ENCODE measurements at places on chromosomes 2 and 18.

DNA sequence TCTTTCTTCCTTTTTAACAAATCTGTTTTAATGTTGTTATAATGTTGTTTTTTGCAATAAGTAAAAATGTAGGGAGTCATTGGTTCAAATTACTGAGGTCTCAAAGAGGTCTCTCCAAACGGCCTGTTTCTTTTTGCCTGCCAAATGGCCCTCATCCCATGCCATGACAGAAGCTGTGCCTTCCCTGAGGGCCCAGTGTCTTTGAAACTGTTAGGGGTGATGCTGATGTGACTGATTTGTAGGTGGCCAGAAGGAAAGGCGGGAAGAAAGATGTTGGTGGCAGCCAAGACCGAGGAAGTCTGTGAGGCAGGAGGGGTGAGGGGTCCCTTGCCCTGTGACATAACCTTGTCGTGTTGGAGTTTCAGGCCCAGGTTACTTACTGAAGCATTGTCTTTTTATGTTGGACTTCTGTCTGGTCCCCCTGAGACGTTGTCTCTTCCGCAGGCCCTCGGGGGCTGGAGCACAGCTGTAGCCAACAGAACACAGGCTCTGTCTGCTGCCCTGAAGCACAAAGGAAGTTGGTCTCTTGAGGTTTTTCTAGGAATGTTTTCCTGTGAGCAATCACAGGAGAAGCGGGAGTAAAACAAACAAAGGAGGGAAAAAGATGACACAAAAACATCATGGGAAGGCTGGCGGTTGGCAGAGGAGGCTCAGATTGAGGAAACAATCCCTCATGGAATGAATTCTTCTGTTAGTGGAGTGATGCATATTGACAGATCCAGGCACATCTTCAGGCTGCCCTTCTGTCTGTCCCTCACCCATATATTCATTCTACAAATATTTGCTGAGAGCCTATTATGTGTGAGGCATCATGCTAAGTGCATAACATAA is 4.9 kb upstream of the ST3GAL5 start:
- DNase-seq = no peak

DNA sequence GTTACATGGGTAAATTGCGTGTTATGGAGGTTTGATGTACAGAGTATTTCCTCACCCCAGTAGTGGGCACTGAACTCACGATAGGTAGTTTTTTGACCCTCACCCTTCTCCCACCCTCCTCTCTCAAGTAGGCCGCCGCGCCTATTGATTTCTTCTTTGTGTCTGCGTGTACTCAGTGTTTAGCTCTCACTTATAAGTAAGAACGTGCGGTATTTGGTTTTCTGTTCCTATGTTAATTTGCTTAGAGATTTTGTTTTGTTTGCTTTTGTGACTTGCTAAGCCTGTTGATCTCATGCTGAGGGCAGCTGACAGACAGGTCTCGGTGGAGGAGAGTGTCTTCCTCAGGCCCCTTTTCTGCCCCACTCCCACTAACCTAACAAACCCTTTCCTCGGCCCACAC is 36.2 kb downstream of the ACOXL start:
- DNase-seq = no peak

DNA sequence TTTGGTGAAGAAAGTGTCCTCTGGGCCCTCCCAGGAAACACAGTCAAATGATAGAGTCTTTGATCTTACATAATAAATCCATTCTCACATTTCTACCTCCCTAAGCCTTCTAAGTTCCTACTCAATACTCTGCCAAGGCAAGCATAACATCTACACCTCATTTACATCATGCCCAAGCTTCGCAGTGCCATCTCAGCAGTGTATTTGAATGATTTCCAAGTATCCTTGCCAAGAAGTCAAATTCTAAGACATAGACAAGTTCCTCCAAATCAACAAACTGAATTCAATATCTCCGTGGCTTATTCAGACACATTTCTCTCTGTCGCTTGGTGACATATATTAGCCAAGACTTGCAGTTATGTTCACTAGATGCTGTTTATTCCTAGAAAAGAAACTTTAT is 8.1 kb upstream of the MLPH start:
- no peak for DNase-seq

DNA sequence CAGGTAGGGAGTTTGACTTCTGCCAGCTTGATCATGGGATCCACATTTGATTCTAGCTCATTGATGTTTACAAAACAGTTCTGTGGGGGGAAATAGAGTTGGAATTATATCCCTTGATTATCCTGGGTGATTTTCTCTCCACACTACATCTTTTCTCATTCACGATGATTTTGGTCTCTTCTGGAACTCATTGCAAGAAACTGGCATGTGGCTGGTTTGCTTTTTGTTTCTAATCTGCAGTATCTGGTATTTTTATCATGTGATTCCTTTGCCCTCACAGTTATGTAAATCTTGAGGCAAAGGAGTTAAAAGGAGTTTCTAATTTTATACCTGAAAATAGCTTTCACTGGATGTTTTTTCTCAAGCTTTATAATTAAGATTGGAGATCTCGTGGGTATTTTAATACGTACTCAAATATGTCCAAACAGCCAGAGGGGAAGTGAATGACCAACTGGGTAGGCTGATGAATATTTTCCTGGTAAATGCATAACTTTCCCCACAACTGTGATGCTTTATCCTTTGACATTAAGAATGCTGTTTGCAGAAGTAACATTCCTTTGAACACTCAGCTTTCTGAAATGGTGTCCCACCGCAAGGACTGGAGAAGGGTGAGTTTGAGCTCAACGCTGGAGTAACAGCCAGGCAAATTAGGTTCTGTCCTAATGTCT is 502.9 kb upstream of the ZEB2 start:
- no peak for DNase-seq

DNA sequence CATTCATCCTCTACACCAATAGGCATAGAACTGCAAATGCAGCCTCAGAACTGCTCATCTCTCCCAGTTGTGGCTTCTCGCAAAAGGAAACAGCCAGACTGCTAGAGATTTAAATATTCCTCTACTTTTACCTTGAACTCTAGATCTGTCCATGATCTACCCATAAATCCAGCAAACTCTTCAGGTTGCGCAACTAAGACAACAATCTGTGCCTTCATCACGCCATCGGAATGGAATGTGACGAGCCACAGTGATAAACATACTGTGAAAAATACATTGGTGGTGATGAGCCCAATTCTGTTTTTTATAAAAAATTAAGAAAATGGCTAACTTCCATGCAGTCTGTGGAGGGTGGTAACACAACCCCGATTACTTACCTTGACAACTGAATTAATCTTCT is 626.7 kb downstream of the LRRTM4 start:
- no peak for DNase-seq

DNA sequence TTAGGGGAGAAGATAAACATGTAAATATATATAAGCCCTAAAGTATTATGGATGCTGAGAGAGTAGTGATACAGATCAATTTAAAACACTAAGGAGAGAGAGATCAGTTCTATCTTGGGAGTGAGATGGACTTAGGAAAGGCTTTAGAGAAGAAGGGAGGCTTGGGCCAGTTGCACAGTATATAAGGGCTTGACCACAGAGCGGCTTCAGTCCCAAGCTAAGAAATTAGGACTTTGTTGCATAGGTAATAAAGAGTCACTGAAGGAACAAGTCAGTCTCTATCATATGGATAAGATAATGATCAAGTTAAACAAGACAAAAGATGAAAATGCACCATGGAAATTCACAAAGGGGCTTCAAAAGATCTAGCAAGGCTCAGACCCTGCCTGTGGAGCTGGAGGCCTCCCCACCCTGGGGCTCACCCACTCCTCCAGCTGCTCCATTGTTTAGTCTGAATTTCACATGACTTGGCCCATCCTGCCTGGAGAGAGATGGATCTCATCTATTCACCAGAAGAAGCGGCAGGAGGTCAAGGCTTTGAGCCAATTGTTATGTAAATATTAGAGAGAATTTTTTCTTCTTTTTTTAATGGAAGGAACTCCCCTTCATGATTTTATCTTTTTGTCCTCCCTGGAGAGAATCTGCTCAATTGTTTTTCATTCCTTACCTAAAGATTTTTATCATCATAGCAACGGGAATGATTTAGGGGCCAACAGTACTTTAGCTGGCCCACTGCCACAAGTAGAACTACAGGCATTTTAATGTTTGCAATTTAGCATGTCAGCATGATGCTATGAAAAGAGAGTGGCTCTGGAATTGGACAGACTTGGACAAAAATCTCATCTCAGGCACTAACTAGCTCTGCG is 44.0 kb downstream of the GYPC start:
- DNase-seq = no peak

GRCh38 chr2:174235680-174236079 is 12.7 kb downstream of the OLA1 start:
- no peak for DNase-seq

- DNase-seq = no peak
These were observed 231.6 kb upstream of the SMAD2 start for GRCh38 chr18:48161911-48162698.

DNA sequence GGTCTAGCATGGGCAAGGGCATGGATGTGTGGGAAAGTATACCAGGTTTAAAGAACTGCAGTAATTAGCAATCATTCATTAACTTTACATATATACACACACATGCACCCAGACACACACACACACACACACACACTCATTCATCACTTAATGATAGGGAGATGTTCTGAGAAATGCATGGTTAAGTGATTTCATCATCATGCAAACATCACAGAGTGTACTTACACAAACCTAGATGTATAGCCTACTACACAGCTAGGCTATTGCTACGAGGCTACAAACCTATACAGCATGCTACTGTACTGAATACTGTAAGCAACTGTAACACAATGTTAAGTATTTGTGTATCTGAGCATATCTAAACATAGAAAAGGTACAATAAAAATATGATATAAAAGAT is 83.6 kb downstream of the COLEC12 start:
- peak; percentile 18 for DNase-seq

DNA sequence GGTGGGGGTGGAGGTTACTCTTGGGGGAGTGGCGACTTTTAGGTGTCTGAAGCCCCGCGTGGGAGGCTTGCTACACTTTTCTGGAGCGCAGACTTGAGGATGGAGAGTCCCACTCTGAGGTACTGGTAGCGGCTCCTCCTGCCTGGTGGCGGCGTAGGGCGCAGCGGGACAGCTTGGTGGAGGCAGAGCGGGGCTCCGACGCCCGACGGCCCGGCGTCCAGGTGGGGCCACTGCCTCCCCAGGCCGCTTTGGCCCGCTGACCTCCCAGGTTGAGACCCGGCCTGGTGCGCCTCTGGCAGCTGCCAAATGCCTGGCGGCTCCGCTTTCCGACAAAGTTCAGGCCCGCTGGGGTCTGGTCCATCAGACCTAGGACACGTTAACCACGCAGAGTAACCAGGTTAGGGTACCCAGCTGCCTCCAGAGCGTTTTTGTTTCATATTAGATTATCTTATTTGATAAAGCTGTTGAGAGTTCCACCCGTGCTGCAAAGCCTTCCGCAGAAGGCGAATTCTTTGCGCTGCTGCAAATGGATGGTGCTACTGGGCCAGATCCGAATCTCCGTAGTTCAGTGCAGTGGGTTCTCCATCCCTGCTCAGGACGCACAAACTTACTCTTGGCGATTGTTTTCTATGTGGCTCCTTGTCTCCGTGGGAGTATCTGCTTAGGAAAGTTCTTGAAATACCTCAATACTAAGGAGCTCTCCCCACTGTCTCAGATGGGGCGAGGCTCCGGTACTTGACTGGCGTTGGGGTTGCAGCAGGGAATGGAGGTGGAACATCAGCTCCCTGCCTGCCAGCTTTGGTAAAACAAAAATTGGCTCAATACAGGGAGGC is 405.9 kb downstream of the XIRP2 start:
- DNase-seq = no peak

DNA sequence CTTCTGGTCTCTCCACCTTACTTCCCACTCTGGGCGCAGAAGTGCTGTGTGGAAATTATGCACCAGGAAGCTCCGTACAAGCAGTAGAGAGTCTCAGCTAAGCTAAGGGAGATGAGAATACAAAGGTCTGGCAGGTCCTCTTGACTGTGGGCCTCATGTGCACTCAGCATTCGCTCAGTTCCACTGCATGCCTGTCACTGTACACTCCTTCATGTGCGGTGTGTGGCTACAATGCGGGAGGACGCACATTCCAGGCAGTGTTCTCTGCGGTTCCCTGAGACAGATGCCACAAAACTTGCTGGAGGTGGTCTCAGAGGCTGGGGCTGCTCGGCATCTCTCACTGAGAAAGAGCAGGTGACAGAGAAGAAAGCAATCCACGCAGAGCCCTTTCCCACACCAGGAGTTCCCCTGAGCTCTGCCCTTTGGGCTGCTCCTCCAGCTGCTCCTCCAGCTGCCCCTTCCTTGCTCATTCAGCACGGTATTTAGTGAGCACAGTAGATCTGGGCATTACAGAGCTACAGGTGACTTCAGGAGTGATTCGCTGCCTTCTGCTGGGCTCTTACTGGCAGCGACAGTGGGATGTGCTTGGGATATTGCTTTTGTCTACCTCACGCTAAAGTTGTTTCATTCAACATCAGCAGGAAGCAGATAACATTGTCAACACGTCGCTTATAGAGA is 176.6 kb downstream of the SH3RF3 start:
- DNase-seq = no peak

DNA sequence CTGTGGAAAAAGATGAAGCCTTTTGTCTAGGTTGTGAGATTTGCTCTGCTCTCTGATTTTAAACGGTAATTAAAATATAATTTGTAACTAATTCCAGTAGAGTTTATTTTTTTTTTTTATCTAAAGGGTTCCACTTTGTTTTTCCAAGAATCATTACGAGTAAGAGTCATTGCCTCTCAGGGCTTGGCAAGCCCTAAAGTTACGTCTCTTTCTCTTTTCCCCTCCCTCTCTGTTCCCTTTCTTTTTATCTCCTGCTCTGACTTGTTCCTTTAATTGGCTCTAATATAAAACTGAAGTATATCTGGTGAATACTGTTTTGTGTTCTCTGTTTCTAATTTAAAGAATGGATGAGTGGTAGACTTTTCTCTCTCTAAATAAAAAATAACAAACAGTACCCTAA is 75.8 kb downstream of the CALCRL start:
- no peak for DNase-seq

- DNase-seq = no peak
These were observed 7.9 kb downstream of the MAP2 start for GRCh38 chr2:209431701-209432100.

- no peak for DNase-seq
These were observed 105.6 kb upstream of the CTDP1 start for GRCh38 chr18:79573921-79574491.

DNA sequence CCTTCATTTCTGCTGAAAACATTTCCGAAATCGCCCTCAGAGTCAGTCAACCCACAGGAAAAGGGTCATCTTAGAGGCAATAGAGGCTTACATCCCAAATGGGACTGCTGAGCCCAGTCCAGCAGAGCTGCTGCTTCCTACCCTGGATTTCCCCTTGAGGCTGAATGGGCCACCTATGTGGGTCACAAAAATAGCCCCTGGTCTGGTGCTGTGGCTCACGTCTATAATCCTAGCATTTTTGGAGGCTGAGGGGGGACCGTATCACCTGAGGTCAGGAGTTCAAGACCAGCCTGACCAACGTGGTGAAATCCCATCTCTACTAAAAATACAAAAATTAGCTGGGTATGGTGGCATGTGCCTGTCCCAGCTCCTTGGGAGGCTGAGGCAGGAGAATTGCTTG is 49.3 kb downstream of the ADNP2 start:
- DNase-seq = no peak

DNA sequence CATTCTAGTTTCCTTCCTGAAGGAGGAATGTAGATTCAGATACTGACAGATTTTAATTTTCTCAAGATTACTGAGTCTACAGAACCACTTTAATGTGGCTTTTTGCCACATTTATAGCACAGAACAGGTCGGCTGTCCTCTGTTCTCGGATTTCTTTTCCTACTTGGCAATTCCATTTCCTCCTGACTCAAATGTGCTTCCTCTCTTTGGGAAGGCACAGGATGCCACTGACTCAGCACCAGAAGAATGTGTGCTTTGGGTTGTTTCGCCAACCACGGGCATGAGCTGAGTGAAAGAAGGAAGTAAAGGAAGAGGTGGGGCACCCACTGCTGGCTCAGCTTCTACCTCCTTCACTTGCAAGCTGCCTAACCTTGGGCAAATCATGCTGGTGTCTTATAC is 970.6 kb upstream of the ACVR2A start:
- no peak for DNase-seq
